GOT3 (cell line): ENCODE measurements at places on chromosomes 6 and 20.

- no peak for DNase-seq
Observed at GRCh38 chr6:99364026-99364425, 14.6 kb upstream of the FAXC start.

- DNase-seq, result no peak
Observed at GRCh38 chr20:1537731-1538058, 19.8 kb downstream of the SIRPD start.

GRCh38 chr6:139115989-139116758 lies 18.7 kb upstream of the HECA start:
- DNase-seq, result no peak

GRCh38 chr20:36591854-36592641 lies 13.5 kb upstream of the RAB5IF start:
- no peak for DNase-seq

DNA sequence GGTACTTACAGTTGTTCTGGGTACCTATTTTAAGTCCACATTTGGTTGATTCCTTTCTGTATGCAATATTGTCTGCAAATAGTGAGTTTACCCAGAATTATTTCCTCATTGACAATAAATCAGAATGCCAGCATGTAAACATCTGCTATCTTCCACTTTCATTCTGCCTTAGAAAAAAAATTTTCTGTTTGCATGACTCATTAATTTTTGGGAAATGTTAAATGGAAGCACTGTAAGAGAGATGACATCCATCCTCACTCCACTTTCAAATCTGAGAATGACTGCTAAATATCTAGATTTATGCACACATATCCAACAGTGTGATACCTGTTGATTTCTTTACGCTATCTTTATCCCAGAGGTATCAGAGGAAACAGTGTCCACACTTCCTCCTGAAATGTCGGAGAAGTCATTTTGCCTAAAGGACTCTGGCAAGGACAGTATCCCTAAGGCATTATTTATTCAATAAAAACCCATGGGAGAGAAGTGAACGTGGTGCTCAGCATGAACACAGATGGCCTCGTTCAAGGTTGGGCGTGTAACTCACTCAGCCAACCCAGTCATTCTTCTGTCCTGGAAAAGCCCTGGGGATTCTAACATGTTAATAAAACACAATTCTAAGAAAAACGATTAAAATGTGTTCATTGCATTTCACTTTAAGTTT lies 780.9 kb downstream of the QKI start:
- DNase-seq, result no peak

GRCh38 chr6:19325335-19325789 lies 511.8 kb upstream of the ID4 start:
- no peak for DNase-seq

- no peak for DNase-seq
Observed at GRCh38 chr6:112252571-112253497, 1.5 kb downstream of the LAMA4 start.

- DNase-seq, result no peak
Observed at GRCh38 chr20:8994045-8994444, 74.8 kb upstream of the PLCB4 start.

GRCh38 chr20:53609491-53610445 lies 16.1 kb upstream of the ZNF217 start:
- no peak for DNase-seq

- DNase-seq, result no peak
Observed at GRCh38 chr6:44381739-44382138, 5.8 kb upstream of the CDC5L start.

GRCh38 chr20:32263398-32263954 lies 14.0 kb upstream of the KIF3B start:
- DNase-seq, result no peak

- DNase-seq, result no peak
Observed at GRCh38 chr20:50762045-50762422, 30.7 kb downstream of the PARD6B start.

DNA sequence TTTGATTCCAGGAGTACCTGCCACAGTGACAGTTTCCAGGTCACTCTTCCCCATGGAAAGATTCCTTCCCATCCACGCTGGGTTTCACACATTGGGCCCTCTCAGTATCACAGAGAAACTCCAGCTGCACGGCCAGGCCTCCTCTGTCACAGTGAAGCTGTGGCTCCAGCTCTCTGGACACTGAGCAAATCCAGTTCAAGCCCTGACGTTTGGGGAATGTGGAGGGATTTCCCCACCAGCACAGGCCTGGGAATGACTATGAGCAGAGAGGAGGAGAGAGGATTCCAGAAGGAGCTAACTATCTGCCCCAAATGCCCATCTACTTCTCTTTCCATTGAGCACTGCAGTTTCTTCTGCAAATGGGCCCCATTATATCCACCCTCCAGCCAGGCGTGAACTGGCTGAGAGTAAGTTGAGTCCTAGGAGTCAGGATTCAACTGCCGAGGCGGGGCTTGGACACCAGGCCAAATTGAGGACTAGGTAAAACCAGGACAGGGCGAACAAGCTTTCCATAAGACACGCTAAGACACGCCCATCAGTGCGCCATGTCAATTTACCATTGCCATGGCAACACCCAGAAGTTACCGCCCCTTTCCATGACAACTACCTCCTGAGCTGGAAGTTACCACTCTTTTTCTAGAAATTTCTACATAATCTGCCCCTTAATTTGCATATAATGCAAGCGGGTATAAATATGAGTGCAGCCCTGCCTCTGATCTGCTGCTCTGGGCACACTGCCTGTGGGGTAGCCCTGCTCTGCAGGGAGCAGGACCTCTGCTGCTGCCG lies 9.2 kb upstream of the BNIP5 start:
- no peak for DNase-seq

- no peak for DNase-seq
Observed at GRCh38 chr20:63840405-63840828, 9.4 kb upstream of the ZBTB46 start.

DNA sequence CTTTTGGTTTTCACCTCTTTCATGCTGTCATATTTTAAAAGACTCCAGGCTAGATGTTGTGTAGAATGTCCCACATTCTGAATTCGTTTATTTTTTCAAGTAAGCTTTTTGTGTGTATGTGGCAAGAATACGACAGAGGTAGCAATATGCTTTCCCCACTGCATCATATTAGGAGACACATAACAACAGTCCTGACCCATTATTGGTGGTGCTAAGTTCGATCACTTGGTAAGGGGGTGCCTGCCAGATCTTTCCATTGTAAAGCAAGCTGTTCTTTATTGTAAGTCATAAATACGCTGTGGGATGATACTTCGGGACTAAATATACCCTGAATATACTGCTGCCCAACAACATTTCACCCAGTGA lies 588 bp upstream of the NCOA3 start:
- DNase-seq, result no peak

- DNase-seq, result no peak
Observed at GRCh38 chr20:38969708-38970107, 7.6 kb downstream of the DHX35 start.

DNA sequence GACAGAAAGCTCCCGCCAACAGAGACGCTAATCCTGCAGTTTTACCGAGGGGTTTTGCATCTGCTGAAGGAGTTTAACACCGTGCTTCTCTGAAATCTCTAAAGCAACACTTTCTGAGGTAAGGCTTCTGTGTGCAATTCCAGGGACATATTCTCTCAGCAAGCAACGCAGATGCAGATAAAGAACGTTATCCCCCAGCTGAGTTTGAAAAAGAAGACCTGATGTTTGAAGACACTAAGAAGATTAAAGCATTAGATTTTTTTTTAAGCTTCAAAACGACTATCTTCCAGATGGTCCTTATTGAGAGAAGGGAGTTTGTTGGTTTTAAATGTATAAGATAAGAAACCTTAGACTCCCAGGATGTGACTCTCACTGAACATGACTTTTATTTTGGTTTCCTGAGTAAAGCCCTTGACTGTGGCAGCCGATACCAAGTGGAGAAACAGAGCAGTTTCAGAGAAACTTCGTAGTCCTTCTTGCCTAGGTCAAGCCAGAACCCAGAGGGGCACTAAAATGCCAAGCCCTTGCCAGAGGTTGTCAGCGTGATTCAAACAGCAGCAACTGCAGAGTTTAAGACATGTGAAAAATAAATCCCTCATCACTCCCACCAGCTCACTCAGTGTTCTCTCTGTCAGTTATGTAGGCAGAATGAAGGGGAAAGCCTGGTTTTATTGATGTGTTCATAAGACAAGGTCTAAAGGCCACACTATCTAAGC lies 353.3 kb upstream of the CNR1 start:
- DNase-seq, result no peak

DNA sequence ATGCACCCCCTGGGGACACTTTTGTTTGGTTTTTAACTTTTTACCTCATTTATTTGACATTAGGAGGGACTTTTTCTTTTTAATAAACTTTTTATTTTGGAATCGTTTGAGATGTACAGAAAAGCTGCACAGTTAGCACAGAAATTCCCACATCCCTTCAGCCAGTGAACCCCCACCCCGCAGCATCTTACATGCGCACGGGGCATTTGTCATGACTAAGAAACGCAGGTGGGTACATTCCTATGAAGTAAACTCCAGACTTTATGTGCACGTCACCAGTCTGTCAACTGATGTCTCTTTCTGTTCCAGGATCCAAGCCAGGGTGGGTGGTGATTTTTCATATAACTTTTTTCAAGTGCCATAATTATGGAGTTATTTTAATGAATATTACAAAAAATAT lies 4.9 kb upstream of the ZNF831 start:
- no peak for DNase-seq
